Esophagus muscularis mucosa (tissue), 4 donors: ENCODE measurements at places on chromosomes 5 and 9. TPM values are rescaled to one million over a fixed set of nuclear protein-coding genes. Genes with fewer than 3 reads are reported as not detected.
A peak's percentile ranks its signal among the peaks of the same experiment; 100 is the strongest.

DNA sequence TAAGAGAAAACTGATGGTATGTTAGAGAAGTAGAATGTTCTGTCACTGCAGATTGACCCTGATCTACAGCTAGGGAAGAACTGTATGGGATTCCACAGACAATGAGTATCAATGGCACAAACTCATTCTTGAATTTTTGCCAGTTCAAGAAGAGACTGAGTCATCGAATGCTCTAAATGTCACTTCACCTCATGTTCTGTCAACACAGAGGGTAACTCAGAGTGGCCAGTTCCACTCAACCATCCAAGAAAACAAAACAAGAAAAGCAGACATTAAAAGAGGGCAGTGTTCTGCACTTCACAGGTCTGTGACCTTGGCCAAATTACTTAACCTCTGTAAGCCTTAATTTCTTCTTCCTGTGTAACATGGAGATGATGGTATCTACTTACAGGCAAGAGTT lies 132.2 kb upstream of the HMHB1 start:
- no peak overlapping the region for H3K4me3 ChIP-seq
- H3K4me1 ChIP-seq, result peaks cover 26% of the 10 kb centered on the region
- H3K27ac ChIP-seq, result no peak overlapping the region

- H3K36me3 ChIP-seq, result no peaks in the 10 kb centered on the region
- no peaks in the 10 kb centered on the region for H3K4me1 ChIP-seq
- H3K27ac ChIP-seq, result no peak overlapping the region
- H3K4me3 ChIP-seq, result no peak overlapping the region
These were observed 67.6 kb upstream of the RNF130 start for GRCh38 chr5:180138976-180139730.

- H3K27ac ChIP-seq, result no peak overlapping the region
- DNase-seq, result no peak
- H3K4me1 ChIP-seq, result no peaks in the 10 kb centered on the region
- no peaks in the 10 kb centered on the region for H3K27me3 ChIP-seq
These were observed 137.8 kb upstream of the RETREG1 start for GRCh38 chr5:16754601-16755000.

DNA sequence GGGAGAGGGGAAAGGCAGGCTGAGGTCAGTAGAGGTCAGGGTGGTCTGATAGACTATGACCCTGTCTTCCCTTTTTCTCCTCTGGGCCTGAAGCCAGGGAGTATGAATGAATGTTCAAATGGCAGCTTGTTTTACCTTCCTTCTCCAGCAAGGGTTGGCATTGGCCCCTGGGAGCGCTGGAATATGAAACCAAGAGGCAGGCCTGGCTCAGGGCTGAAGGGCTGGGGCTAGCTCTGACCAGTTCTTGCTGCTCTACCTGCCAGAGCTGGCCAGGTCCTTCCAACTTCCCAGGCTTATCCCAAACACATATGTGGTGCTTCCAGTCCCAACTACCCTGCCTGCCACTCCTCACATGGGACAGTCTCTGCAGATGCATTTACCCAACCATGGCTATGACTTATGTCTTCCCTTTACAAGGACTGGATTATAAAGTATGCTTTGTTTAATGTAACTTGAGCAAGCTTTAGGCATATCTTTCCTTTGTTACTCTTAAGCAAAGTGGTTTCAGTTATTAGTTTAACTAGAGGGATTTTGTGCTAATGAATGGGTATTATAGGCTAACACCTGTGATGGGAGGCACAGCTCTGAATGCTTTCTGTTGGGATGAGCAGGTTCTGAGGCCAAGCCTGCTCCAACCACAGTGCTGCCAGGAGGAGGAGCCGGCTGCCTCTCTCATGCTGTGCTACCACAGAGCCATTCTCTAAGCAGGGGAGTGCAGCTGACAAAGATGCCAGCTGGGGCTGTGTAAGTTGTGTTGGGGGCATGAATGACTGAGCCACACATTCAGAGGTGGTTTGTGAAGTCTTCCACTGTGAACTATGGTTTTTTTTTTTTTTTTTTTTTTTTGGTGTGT lies 6.1 kb downstream of the CCNI2 start:
- H3K4me1 ChIP-seq, result no peaks in the 10 kb centered on the region
- peaks cover 20% of the 10 kb centered on the region for H3K36me3 ChIP-seq
- H3K27me3 ChIP-seq, result no peaks in the 10 kb centered on the region

DNA sequence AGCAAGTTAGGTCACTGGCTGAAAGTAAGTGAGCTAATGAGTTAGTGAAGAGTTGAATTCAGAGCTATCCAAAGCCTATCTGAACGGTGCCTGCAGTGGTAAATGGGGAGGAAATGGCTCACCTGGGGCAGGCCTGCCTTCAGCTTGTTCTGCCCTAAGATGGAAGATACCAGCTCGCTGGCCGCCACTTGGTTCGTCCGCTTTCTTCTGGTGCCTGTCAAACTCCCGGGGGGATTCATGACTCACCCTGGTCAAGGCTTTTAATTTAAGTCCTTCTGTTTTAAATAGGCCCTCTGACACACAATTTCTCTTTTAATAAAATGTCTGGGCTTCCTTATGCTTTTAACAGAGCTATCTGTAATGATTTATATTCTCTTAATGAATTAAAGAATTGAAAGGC lies 78.8 kb downstream of the CFAP90 start:
- peak; percentile 34 for DNase-seq
- H3K27me3 ChIP-seq, result no peaks in the 10 kb centered on the region
- no peak overlapping the region for H3K4me3 ChIP-seq
- no peaks in the 10 kb centered on the region for H3K4me1 ChIP-seq
- H3K27ac ChIP-seq, result no peak overlapping the region

Gene BSPRY
- total RNA-seq, result 0.57 TPM

Gene PCDHA2
- total RNA-seq, result 0.42 TPM

GRCh38 chr5:180289966-180290365 lies 1.9 kb downstream of the MAPK9 start:
- H3K4me3 ChIP-seq, result no peak overlapping the region
- H3K36me3 ChIP-seq, result peaks cover 9% of the 10 kb centered on the region
- no peaks in the 10 kb centered on the region for H3K27me3 ChIP-seq
- no peak overlapping the region for H3K27ac ChIP-seq
- DNase-seq, result no peak

Gene C9orf50
- total RNA-seq, result not detected

Gene PRR7
- 0.99 TPM for total RNA-seq

Gene IRX2
- not detected for total RNA-seq

GRCh38 chr5:144465441-144465840 lies 294.8 kb downstream of the KCTD16 start:
- no peaks in the 10 kb centered on the region for H3K4me1 ChIP-seq
- DNase-seq, result no peak
- no peaks in the 10 kb centered on the region for H3K36me3 ChIP-seq
- H3K27ac ChIP-seq, result no peak overlapping the region
